ENCODE measurements at places on chromosomes 3 and 15.
A peak's percentile ranks its signal among the peaks of the same experiment; 100 is the strongest.

- no peak for DNase-seq
These were observed 228.2 kb upstream of the TPRG1 start for GRCh38 chr3:188943591-188943990.

DNA sequence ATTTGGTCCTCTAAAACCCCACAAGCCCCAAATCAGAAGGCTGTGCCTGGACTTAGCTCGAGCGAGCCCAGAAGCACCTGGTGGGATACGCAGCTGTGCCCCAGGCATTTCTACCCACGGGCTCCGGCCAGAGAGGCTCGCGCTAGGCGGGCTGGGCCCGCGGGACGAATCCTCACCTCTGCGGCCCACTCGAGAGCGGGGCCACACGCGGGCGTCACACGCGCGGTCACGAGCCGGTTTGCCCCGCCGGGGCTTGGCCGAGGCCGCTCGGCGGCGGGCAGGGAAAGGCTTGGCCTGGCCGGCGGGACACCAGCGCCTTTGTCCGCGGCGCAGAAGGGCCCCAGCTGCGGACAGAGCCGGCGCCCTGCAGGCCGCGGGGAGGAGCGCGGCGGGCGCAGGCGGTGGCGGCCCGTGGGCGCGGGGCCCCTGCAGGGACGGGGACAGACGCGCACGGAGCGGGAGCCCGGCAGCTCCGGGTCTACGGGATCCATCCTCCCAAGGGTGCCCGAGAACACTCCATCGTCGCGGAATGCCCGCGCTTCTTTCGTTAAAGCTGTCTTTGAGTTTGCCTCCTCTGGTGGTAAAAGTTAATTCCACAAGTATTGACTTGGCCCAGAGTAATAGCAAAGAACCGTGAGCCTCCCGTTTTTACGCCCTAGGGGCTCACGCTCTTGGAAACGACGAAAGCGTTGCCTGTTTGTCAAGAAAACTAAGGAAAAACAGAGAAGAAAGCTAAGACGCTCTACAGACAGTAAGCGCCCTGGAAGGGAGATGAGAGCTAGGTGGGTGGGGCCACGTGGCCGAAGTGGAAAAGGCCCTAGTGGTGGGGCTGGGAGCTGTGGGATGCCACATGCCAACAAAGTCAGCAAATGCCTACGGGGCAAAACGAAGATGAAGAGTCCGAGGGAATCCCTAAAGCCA is 26.4 kb downstream of the TYRO3 start:
- DNase-seq, result no peak

DNA sequence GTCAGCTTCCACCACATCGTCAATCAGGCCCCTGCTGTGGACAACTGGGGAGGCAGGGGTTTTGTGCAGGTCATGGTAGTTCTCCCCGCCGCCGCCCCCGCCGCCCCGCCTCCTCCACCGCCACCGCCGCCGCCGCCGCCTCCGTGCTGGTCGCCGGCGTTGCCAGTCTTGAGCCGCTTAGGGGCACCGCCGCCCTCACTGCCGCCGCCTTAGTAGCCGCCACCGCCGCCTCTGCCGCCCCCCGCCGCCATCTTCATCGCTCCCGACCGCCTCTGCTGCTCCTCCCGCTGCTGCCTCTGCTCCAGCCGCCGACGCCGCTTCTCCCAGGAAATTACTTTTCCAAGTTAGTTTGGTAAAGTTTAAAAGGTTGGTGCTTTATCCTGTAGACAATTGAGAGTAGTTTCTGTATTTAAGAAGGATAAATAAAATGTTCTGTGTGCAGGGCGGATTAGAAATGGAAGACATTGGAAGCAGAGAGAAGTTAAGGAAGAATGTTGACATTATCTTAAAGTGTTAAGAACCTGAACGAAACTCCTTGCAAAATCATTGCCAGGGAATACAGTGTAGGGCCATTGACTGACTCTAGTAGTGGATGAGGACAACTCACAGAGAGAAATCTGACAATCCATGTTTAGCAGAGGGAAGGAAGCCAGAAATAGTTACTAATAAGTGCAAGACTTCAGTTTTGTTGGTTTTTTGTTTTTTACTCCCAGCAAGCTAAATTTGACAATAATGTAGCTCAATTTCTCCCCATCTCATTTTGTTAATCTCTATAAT is 53.0 kb upstream of the GOLGA8A start:
- DNase-seq, result no peak

DNA sequence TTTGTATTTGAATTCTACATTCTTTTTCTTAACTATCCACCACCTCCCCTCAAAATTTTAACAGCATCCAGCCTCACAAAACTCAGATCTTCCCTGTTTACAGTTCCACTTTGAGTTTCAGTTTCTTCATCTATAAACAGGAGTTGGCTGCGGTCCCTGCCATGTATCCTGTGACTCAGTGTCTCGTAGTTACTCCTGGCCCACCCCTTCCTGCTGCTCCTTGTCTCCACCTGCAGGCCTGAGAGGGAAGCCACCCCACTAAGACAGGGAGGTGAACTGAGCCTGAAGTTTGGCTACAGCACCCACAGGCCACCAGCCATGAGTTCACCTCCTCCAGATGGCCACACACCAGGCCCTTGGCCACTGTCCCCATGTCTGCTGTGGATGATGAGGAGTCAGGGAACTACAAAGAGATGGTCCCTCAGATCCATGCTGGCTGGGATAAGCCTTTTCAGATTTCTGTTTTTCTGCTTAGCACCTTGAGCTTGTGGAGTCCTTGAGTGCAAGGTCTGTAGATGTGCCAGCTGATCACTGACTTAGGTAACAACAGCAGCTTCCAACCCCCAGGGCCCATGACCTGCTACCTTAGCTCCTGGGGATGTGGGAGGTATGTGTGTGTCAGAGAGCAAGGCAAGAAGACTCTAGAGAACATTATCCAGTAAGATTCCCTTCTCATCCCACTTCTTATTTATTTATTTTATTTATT is 37.5 kb downstream of the CD86 start:
- peak; percentile 6 for DNase-seq

GRCh38 chr15:26191193-26191592 is 328.1 kb upstream of the ATP10A start:
- DNase-seq, result no peak

- DNase-seq, result no peak
These were observed 582.9 kb downstream of the NSUN3 start for GRCh38 chr3:94645790-94646189.

- no peak for DNase-seq
These were observed 27.8 kb downstream of the SLC41A3 start for GRCh38 chr3:126056088-126056487.

DNA sequence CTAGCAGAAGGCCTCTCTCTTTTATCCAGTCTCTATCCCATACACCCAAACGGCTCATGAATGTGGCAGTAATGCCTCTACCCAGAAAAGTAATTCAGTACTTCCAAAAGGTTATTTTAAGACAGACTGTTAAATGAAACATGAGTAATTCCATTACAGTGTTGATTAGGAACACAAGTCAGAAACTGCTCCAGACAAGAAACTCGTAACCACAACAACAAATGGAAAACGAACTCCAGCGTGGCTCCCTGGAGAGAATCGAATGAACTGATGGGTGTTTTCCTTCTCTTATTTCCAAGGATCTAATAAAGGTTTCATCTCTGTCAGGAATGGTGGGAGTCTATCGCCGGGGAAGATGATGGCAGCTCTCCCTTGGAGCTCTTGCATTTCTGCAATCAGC is 228.4 kb downstream of the MAGI1 start:
- DNase-seq, result no peak

GRCh38 chr3:65351753-65352152 is 664.0 kb upstream of the ADAMTS9 start:
- no peak for DNase-seq

DNA sequence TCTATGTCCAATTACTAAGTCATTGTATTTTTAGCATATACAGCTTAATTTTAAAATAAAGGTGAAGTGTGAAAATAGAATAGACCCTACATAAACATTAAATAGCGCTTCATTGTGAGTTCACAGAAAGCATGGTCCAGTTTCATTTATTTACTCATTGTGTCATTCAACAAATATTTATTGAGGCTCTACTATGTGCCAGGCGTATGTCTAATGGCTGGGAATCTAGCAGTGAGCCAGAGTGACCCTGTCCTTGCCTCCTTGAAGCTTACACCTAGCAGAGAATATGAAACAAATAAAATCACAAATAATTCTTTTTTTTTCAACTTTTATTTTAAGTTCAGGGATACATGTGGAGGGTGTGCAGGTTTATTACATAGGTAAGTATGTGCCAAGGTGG is 161.7 kb downstream of the CFAP20DC start:
- no peak for DNase-seq

DNA sequence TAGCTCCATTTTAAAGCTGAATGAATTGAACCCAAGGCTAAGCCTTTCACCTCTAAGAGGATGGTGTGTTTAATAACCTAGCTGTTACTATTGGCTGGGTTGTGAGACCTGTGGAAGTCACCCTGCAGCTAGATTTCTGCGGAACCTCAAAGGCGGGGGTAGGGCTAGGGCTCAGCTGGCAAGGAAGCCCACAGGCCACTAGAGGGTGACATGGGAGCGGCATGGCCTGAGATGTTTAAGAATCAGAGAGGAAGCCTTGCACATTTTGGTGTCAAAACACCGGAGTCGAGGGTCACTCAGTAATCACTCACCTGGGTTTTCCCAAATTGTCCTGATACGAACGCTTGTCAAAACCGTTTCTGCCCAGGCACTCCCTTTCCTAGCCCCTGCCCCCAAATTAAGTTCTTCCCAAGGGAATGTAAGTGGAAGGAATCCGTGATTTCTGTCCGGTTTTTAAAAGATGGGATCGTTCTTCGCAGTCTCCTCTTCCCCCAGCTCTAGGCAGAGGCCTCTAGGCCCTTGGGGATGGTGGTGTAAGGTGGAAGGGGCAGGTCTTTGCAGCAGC is 3.8 kb upstream of the ACAD9 start:
- peak; percentile 35 for DNase-seq

DNA sequence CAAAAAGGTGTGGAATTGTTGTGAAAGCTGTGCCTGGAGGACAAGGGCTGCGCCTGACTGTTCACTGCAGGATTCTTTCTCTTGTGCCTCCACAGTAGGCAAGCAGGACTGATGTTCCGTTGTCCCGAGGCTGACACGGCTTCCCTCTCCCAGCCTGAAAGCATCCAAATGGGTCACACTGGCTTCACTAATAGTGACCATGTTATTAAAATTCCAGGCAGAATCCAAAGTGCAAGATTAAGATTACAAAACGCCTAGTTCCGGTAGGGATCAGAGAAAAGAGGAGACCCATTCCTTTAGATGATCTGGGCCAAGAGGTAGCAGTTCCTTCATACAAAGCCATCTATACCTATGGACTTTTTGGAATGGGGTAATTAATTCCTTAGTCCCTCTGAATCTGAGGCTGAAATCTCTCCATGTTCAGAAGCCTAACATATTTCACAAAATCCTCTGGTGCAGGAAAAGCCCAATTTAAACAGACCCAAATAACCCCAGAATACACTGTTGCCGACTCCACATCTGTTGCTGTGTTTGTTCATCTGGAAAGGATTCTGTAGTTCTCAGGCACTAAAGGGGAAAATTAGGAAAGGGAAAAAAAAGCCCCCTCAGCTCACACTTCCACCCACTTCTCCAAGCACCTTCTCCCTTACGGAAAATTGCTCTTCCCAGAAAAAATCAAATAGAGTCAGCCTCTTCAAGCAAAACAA is 145.9 kb downstream of the RORA start:
- DNase-seq, result no peak

DNA sequence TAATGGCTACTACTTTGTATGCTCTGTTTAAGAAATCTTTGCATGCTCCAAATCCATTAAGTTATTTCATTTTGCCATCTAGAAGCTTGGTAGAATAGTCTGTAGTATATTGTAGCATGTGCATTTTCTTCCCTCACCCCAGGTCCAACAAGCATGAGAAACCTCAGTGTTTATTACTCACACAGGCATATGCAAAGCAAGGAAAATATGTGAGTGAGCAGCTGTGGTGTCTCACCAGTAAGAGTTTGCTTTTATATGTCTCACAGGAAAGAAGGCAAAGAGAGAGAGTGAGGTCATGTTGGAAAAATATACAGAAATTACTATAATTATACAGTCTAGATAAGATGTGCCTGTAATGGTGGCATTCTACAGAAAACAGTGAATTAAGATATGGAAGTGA is 312.5 kb downstream of the C3orf38 start:
- no peak for DNase-seq

DNA sequence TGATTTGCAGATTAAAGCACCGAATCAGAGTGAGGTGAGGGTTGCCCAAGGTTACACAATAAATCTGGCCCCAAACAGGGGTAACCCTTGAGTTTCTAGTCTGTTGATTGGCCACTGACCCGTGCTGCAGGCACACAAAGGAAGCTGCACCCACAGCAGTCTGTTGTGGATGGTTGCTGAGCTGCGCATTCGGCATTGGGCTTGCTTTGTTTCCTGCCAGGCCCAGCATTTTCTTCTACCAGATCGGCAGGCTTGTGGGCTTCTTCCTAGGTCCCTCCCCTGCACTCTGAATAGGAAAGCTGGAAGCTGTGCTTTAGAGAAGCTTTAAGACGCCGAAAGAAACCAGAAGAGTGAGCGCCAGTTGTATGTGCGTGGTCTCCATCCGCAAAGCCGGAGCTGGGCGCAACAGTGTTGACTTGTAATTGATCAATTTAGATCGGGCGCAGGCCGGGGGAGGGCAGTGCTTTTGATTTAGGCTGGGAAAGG is 12.1 kb downstream of the B3GNT5 start:
- DNase-seq, result no peak

GRCh38 chr3:52433328-52433995 is 11.4 kb downstream of the SEMA3G start:
- DNase-seq, result no peak

DNA sequence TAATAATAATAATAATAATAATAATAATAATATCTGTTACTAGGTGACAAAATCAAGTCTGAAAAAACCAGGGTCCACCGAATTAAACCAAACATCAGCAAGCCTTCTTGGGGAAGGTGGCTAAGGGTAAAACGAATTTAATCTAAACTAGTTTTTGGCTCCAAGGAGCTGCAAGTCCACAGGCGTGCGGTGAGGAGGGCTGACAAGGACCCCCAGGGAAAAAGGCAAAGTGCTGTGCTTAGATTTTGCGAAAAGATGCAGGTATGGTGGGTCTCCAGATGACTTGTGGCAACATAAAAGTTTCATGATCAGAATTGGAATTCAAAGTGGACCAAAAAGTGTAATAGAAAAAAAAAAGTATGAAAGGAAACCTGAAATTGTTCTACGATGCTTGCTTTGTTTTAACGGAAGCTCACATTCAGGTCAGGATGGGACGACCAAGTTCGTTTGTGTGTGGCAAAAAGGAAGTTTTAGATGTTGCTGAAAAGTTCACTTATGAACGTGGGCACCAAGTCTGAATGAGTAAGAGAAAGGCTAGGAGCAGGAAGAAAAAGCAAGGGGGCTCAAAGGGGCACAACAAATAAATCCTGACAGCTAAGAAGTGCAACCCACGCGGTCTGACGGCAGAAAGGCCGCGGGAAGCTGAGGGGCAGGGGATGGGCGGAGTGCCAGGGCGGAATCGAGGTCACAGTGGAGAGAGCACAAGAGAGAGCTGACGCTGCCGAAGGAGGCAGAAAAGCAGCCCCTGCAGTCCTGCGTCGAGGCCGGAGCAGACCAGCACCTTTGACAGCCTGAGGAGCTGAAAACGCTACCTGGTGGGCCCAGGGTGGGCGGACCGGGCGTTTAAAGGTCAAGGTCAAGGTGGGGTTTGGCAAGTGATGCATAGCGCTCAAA is 1.1 kb downstream of the WDR82 start:
- DNase-seq, result peak; percentile 44

GRCh38 chr3:115836944-115837343 is 213.6 kb downstream of the GAP43 start:
- DNase-seq, result no peak

- DNase-seq, result no peak
These were observed 35.1 kb upstream of the RGMA start for GRCh38 chr15:93124126-93124525.
